ENCODE measurements at places on chromosomes 6 and 20. TPM values are rescaled to one million over a fixed set of nuclear protein-coding genes. Genes with fewer than 3 reads are reported as not detected.
A peak's percentile ranks its signal among the peaks of the same experiment; 100 is the strongest.

Gene TCP11
- 0.28 TPM for total RNA-seq

Gene IL20RA
- total RNA-seq = 0.79 TPM

DNA sequence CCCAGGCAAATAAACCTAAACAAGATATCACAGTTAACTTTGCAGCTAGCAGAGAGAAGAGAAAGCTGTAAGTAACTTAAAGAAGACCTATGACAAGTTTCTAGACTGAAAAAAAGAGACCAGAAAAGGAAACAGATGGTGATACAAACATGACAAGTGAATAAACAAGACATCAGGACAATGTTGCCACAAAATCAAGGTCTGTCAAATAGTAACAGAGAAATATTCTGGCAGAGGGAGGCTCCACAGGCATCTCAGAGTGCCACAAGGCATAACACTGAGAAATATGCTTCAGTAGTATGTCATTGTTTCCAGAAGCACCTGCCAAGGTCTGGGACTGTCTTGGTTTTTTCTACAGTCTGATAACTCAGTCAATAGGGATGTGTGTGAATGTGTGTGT is 332.2 kb downstream of the KHDRBS2 start:
- no peak for DNase-seq

Gene TBXT
- total RNA-seq = not detected

Gene PTPRT
- total RNA-seq = not detected

GRCh38 chr6:50818673-50819072 is at the start of gene TFAP2B:
TFAP2B (plus strand) TSS chr6:50818871; CDS start chr6:50818892, 21 bp downstream.
- DNase-seq = no peak

Gene EFHC1
- 11.3 TPM for total RNA-seq

GRCh38 chr6:118683881-118684872 is 32.8 kb upstream of the CEP85L start:
- DNase-seq = no peak

Gene HLA-DQA1
- not detected for total RNA-seq

GRCh38 chr6:99563056-99563723 is 5.3 kb downstream of the CCNC start:
- DNase-seq = no peak

Gene CYP39A1
- 3.4 TPM for total RNA-seq

DNA sequence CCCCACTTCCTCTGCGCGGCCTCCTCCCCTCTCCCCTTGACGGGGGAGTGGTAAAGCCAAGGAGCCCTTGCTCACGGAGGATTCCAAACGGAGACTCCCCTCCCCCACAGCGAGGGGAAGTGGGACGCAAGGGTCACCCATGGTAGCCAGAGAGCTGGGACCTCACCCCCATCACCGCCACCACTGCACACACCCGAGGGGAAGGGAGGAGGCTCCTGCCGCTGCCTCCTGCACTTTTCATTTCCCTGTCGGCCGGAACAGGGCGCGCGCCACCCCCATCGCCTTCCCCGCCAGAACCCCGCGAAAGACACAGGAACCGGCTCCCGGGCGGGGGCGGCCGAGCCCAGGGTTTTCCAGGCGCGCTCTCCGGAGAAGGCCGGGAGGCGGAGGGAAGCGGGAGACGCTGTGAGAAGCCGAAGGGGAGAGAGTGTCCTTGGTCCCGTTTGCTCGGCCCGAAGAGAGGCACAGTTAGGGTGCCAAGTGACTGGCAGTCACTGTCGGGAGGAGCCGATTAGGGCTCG is 789 bp downstream of the CCND3 start:
- peak; percentile 47 for DNase-seq

DNA sequence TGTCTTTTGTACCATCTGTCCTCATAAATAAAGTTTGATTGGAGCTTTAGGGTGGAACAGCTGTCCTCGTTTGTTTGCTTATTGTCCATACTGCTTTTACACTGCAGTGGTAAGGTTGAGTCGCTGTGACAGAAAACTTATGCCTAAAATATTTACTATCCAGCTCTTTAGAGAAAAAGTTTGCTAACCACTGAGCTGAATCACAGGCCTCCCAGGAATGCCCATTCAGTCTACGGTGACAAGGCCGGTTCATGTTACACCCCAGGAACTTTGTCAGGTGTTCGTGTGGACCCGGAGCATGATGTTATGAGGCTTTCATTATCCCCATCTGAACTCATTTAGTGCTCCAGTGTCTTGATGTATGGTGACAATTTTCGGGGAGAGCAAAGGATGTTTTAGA is 401.1 kb downstream of the SAMD5 start:
- DNase-seq = no peak

- no peak for DNase-seq
Observed at GRCh38 chr6:152207915-152208714, 400.6 kb downstream of the ESR1 start.

DNA sequence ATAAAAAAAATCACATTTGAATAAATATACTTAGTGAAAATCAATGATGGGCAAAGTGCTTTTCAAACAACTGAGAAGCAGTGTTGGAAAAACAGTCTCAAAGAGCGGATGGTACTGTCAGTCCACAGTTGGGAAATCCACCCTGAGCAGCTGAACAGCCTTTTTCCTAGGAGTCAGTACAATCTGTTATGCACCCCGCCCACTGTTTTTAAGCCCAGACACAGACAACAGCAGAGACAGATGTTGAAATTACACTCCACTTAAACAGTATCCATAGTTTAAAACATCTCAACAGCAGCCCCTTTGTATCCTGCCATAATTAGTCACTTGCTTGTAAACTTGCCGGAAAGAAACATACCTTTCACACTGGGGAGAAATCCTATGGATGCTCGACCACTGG is 372 bp downstream of the KIAA0408 start:
- no peak for DNase-seq

- no peak for DNase-seq
Observed at GRCh38 chr20:6295867-6296256, 173.0 kb upstream of the FERMT1 start.

GRCh38 chr20:63969838-63970713 is at the start of gene ZNF512B:
ZNF512B (minus strand) TSS chr20:63969930; CDS start chr20:63967950, 1,980 bp downstream.
- peak; percentile 73 for DNase-seq

DNA sequence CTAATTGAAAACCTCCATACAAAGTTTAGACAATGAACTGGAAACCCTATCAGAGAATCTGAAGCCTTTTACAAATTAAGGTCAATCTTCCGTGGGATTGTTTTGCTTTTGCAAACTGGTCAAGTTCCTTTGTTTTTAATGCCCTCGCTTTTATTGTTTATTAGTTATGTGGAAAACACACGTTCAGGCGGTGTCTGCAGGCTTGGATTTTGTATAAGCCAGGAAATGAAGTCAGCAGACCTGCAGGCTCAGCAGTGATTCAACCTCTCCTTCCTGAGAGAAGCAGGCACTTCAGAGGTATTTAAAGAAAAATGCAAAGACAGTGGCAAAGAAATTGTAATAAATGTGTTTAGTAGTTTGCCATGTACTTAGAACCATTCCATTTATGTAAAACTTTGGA is 103.4 kb upstream of the PDE10A start:
- DNase-seq = peak; percentile 97

DNA sequence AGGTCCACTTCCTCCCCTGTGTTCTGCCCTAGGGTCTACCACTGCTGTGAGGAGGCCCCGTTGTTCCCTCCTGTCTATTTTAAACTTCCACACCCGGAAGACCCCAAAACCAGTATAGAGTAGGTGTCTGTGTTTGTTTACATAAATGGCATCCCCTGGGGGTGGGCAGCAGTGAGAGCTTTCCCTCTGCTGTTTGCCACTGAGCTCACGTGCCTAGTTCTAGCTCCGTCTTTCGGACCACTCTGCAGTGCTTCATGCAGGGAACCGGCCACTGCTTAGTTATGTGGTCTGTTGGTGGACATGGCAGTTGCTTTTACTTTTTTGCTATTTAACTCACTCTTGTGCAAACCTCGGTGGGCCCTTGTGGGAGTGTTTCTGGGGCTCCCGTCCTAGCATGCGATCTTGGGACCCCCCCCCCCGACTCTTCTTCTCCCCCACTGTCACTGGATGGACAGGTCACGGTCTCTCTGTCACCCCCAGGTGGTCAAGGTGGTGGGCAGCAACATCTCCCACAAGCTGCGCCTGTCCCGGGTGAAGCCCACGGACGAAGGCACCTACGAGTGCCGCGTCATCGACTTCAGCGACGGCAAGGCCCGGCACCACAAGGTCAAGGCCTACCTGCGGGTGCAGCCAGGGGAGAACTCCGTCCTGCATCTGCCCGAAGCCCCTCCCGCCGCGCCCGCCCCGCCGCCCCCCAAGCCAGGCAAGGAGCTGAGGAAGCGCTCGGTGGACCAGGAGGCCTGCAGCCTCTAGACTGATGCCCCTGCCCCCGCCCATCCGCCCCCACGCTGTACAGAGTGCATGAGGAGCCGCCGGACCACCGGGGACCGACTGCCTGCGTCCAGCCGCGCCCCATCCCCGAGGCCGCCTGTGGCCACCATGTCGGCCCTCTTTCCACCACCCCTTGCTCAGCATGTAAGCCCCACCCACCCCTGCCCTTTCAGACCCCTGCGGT is 40.9 kb downstream of the VSTM2L start:
- DNase-seq = no peak

DNA sequence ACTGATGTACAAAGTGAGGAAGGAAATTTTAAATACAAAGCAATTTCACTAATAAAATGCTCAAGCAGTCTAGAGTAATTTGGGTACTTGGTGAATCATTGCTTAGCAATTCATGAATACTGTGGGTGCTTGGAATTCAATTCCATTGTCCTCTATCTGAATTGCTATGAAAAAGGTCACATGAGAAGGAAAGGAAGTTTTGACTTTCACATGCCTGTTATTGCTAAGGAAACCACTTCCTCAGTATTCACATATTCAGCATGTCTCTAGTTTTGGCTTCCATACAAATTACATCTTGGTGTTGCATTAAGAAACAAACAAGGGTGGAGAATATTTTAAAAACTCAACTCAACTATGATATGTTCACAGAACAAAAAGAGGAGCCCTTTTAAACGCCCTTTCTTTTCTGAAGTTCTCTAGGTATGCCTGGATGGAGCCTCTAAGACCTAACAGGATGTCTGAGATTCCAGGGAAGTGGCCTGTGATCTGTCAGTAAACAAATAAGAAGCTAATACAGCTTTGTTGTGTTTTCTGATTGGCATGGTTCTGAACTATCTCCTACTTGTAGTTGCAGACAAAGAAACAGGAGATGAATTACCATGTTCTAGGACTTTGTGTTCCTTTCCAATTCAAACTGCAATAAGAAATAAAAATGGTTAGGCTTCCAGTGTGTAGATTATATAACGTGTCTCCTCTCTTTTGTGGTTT is 190.4 kb downstream of the OGFRL1 start:
- DNase-seq = peak; percentile 97

DNA sequence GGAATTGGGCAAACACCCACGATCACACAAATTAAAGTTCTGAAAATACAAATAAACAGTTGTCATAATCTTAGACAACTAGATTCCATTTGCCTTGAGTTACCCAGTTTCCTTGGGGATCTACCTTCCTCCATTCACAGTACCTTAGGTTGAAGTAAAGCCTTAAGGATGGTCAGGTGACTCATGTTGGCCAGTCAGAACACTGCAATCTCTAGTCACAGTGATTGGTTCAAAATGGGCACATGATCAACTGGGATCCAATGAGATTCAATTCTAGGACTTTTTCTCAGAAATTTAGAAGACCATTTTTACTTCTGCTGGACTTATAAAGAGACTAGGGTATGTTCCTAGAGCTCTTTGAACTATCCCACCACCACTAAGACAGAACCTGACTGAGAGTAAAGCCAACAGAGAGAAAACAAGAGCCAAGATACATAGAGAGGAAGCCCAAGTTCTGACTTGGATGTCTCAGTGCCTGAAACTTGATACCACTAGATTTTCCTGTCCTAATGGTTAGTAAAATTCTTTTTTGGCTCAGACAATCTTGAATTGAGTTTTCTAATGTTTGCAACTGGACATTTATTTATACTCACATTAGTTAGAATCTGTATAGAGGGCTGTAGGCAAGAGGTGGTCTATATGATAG is 8.6 kb upstream of the CLIC5 start:
- DNase-seq = no peak

Measured in dermis blood vessel endothelial cell (primary cell).